ENCODE measurements at places on chromosomes 1 and 21.

GRCh38 chr21:39347537-39347936, 1.4 kb downstream of the HMGN1 start:
- no peak for DNase-seq

DNA sequence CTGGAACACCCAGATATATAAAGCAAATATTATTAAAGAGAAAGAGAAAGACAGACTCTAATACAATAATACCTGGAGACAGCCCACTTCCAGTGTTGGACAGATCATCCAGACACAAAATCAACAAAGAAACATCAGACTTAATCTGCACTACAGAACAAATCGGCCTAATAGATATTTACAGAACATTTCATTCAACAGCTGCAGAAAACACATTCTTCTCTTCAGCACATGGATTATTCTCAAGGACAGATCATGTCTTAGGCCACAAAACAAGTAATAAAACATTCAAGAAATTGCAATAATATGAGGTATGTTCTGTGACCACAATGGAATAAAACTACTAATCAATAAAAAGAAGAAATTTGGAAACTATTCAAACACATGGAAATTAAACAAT, 398.3 kb upstream of the DUSP10 start:
- no peak for DNase-seq

DNA sequence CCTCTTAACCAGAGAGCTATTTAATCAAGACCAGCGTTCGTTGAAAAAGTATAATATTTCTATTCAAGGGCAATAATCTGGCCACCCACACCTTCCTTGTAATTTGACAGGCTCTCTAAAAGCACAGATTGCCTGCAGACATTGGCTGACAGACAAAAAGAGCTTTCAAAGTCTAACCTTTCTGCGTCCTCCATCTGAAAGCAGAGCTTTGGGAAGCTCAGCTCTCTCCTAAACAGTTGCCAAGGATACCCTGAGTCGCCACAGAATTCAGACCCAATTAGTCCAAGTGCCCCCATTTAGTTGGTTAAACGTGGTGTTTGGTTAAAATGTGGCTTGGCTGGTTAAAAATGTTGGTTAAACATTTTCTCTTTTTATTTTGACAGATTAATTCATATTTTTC, 33.7 kb upstream of the PLA2G2C start:
- DNase-seq = no peak

- no peak for DNase-seq
Measured at GRCh38 chr1:63569068-63569467, 24.1 kb upstream of the PGM1 start.

GRCh38 chr21:15686506-15686905, 43.3 kb upstream of the USP25 start:
- DNase-seq = no peak

DNA sequence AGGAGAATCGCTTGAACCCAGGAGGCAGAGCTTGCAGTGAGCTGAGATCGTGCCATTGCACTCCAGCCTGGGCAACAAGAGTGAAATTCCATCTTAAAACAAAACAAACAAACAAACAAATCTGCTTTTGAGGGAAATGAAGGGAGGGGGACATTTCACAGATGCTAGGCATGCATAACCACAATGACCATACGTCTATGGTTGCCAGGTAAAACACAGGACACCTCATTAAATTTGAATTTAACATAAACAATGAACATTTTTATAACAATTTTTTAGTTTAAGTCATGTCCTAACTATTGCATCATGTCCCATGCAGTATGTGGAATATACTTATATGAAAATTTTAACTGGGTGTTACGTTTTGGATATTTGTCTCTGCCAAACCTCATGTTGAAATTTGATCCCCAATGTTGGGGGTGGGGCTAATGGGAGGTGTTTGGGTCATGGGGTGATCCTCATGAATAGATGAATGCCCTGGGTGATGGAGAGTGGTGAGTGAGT, 31.0 kb upstream of the ZBTB18 start:
- no peak for DNase-seq

DNA sequence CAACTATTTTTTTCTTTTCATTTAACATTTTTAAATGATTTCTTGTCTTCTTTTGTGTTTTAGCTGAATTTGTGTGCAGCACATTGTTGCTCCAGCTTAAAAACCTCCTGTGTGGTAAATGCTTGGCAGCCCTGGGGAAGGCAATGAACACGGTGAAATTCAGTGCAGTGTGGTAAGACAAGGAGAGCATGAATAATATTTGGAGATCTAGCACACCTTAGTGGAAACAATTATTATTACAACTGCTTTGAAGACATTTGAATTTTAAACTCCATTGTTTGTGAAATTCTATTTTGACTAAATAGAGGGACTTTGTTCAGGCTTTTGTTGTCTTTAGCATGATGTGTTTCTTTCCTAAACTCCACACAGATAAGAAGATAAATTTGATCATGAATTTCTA, 242.6 kb upstream of the CXADR start:
- no peak for DNase-seq

DNA sequence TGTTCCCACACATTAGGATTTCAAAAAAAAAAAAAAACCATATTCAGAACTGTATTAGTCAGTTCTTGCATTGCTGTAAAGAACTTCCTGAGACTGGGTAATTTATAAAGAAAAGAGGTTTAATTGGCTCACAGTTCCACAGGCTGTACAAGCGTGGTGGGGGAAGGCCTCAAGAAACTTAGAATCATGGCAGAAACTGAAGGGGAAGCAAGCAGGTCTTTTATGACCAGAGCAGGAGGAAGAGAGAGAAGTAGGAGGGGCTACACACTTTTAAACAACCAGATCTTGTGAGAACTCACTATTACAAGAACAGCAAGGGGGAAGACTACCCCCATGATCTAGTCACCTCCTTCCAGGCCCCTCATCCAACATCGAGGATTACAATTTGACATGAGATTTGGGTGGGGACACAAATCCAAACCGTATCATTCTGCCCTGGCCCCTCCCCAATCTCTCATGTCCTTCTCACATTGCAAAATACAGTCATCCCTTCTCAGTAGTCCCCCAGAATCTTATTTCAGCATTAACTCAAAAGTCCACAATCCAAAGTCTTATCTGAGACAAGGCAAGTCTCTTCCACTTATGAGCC, 51.8 kb downstream of the POU2F1 start:
- no peak for DNase-seq

DNA sequence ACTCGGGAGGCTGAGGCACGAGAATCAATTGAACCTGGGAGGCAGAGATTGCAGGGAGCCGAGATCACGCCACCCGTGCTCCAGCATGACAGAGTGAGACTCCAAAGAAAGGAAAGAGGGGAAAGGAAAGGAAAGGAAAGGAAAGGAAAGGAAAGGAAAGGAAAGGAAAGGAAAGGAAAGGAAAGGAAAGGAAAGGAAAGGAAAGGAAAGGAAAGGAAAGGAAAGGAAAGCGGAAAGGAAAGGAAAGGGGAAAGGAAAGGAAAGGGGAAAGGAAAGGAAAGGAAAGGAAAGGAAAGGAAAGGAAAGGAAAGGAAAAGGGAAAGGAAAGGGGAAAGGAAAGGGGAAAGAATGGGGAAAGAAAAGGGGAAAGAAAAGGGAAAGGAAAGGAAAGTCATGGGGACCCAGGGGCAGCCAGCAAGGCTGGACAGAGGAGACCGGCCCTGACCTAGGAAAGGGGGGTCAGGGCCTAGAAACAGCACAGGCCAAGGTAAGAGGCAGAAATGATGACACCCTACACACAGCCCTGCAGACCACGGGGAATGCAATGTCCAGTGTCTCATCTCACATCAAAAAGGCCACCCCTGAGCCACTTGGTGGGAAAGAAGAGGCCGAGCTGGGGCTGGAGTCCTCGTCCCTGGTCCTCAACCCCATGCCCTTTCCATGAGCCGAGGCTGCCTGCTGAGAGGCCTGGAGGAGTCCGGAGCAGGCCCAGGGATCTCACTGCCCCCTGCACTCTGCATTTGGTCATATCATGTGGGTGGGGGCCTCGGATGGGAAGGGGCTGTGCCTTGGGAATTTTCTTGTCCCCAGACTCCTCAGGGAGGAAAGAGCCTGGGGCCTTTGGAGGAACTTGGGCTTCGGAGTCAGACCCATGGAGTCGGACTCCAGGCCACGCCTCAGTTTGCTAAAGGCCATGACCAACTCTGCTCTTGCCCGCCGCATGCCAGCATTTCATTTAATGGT, 18.8 kb upstream of the LAPTM5 start:
- no peak for DNase-seq

DNA sequence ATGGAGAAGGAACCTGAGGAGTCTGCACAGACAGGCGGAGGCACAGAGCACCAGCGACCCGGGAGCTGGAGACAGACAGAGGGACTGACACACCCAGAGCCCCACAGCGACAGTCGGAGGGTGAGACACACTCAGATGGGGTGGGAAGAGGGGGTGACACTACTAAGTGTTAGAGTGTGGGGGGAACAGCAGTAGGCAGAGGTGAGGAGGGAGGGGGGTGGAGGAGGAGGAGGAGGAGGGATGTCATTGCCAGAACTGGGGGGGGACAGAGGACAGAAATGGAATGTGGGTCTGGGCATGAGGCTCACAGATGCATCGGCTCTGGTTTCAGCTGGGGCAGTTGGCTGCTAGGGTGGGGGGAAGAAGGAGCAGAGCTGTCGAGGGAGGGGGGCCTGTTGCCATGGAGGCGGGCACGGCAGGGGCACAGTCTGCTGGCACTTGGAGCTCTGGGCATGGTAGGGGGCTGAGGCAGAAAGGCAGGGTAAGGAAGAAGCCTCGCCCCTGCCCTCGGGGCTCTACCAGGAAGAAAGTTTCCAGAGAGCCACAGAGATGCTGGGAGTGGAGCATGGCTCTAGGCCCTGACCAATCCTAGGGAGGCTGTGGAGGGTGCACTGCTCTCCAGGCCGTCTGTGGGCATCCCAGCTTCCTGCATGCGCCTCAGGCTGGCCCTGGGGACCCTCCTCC, 37.3 kb downstream of the AHDC1 start:
- DNase-seq = no peak

- no peak for DNase-seq
Measured at GRCh38 chr21:38440746-38441145, 57.5 kb downstream of the ERG start.

DNA sequence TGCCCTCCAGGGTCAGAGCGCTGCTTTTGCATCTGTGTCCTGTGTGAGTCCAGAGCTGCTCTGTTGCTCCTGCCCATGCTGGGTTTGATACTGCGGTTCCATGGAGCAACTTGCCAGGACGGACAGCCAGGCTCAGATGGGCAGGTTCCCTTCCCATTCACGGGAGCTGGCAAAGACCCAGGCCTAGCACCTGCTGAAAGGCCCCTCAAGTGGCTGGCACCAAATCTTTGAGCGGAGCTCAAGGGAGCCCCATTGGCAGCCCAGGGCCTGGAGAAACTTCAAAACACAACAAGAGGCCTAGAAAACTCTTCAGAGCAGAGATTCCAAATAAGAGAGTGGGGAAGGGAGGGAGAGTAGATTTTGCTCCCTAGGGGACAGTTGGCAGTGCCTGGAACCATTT, 97.2 kb downstream of the ACTL8 start:
- no peak for DNase-seq

DNA sequence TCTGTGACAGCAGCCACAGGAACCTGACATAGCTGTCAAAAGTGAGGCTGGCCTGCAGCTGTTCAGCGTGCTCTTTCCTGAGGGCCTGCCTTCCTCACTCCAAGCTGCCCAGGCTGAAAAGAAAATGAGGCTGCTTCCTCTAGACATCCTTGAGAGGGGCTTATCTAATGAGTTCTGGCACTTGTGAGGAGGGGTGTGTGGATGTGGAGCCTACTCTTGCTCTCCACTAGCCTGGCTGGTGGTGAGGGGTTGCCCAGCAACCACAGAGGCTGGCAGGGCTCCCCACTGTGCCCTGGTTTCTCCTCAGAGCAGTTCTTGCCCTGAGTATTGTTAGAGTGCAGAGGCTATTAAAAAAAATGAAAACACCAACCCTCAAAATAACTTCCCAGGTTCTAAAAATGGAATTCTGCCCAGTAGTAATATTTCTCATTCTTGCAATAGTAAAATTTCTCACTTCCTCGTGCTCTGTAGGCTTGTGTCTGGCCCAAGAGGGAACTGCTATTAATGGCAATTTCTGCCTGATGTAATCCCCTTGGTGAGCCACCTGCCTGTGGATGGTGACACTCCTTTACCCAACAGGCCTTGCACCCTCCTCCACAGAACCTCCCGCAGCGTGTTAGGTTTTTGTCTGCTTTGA, 52.6 kb upstream of the EPS8L3 start:
- DNase-seq = no peak

DNA sequence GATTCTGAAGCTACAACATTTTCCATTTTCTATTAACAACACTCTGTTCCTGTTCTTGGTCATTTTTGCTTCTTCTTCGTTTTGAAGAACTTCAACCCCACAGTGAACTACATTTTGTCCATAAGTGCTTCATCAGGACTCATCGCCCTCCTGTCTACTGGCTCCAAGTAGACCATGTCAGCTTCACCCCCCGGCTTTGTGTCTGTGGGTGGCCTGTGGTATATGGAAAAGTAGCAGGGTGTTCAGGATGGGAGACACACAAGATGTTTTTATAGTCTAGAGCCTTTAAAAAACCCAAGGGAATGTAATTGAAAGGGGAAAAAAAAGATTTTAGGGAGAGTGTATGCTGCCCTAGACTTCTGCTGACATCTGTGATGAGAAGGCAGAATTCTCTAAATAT, 46.1 kb downstream of the GIPC2 start:
- no peak for DNase-seq

DNA sequence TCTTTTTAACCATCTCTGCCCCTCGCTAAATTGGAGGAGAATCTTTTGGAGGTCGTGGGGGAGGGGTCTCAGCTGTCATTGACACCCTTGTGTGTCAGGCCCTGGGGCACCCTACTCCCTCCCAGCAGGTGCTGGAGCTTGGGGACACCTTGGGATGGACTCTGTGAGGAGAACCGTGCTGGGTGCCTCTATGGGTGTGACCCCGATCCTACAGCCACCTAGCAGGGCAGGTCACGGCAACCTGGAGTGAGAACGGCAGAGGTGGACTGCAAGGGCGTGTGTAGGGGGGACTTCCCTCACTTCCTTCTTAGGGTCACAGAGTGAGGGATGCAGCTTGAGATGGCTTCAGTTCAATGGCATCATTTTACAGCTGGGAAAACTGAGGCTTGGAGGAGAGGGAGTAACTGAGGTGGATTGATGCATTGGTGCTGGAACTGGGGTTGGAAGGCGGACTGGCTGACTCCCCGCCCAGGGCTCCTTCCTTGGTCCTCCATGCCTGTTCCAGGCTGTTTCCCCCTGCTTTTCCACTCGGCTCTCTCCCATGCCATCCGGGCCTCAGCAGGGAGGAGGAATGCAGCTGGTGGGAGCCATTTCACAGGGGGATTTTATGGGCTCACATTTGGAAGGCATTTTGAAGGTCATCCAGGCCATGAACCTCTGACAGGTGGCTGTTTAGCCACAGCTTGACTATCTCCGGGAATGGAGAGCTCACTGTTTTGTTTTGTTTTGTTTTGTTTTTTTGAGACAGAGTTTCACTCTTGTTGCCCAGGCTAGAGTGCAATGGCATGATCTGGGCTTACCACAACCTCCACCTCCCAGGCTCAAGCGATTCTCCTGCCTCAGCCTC, 18.8 kb upstream of the ARHGEF10L start:
- no peak for DNase-seq

Data from activated CD4-positive, alpha-beta T cell treated with anti-CD3 and anti-CD28 coated beads, Interleukin-2, amount 10 ng/mL, durations not matched to agents 24 days and 14 days (primary cell).